Neural crest cell (in vitro differentiated cells): ENCODE measurements at places on chromosomes 7 and 10.

DNA sequence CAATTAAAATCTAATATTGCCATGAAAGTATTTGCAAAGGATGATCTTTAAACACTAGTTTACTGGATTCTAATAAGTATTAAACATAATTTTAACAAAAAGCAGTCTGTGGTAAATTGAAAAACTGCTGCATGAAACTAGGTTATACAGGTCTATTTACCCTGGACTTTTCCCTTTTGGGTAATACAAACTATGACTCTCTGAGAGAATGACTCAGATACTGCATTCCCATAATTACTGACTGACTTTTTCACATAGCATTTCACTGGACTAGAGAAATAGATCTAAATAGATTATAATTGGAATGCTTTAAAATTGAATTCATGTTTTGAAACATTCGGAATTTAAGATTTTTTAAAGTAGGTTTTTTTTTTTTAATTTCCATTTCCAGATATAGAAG lies 395.7 kb downstream of the THSD7A start:
- DNase-seq, result no peak

DNA sequence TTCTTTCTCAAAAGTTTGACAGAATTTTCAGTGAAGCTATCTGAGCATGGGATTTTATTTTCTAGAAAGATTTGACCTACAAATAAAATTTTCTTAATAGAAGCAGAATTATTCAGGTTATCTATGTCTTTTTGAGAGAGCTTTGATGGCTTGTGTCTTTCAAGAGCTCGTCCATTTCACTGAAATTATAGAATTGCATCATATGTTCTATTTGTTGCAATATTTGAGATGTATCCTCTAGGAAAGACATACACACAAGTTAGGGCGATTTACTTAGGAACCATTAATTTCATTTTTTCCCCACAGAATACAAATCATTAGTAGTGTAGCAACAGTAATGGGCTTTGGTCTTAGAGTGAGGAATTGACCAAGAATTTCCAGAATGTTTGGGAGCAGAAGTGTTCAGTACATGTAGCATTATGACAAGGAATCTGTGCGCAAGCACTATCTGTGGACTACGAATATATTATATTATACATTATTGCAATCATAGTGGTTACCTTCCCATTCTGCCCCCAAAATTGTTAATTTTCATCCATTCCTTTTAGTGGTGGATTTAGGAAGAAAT lies 12.8 kb upstream of the COL17A1 start:
- no peak for DNase-seq

- no peak for DNase-seq
Measured at GRCh38 chr7:73648593-73649332, 18.9 kb upstream of the VPS37D start.

- DNase-seq, result no peak
Measured at GRCh38 chr7:27883696-27884095, 143.7 kb downstream of the TAX1BP1 start.

- no peak for DNase-seq
Measured at GRCh38 chr10:1382711-1383110, 326.5 kb downstream of the WDR37 start.

- DNase-seq, result no peak
Measured at GRCh38 chr10:60388709-60389301, 870 bp downstream of the ANK3 start.

DNA sequence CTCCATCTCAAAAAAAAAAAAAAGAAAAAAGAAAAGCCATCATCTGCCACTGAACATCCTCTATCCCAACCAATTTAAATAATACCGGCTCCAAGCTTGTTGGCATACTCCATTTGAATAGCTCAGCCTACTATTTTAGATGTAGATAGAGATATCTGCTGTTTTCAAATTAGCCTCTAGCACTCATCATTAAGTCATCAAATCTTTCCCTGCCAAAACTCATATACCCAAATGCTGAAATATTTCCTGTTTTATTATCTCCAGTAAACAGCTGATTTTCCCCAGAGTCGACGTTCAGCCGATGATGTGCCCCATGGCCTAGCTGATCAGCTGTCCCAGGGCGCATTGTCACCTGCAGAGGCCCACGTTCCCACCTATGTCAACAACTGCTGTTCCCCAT lies 34.5 kb upstream of the FRMD4A start:
- no peak for DNase-seq
